ENCODE measurements at places on chromosomes 5 and 9. TPM values are rescaled to one million over a fixed set of nuclear protein-coding genes. Genes with fewer than 3 reads are reported as not detected.

The ANKRD33B gene
- polyA plus RNA-seq = 0.71 TPM

The PDGFRB gene
- 155 TPM for polyA plus RNA-seq

The SMARCA2 gene
- polyA plus RNA-seq = 26.7 TPM

The FAM169A gene
- 0.08 TPM for polyA plus RNA-seq

The PHF19 gene
- polyA plus RNA-seq = 17.1 TPM

The CKMT2 gene
- polyA plus RNA-seq = not detected

The DMRTA1 gene
- not detected for polyA plus RNA-seq

The KCNT1 gene
- not detected for polyA plus RNA-seq

The SLC36A2 gene
- not detected for polyA plus RNA-seq

The ANKRD31 gene
- polyA plus RNA-seq = not detected

The SLC25A2 gene
- not detected for polyA plus RNA-seq

The KIF4B gene
- not detected for polyA plus RNA-seq

The FPGS gene
- polyA plus RNA-seq = 60.2 TPM

The RIMOC1 gene
- 17.0 TPM for polyA plus RNA-seq

The GLDC gene
- polyA plus RNA-seq = 0.48 TPM

The C5orf58 gene
- polyA plus RNA-seq = not detected

The SLC22A5 gene
- polyA plus RNA-seq = 2.4 TPM

The ZBTB34 gene
- 2.4 TPM for polyA plus RNA-seq

The SCGB3A2 gene
- not detected for polyA plus RNA-seq

The FOXD4 gene
- polyA plus RNA-seq = 0.09 TPM

The CAMLG gene
- polyA plus RNA-seq = 45.0 TPM

The SLC46A2 gene
- not detected for polyA plus RNA-seq

The POU5F2 gene
- 0.08 TPM for polyA plus RNA-seq

The ZNF366 gene
- not detected for polyA plus RNA-seq

The TMOD1 gene
- polyA plus RNA-seq = 0.43 TPM

The ORM2 gene
- polyA plus RNA-seq = not detected

The TMEM252 gene
- polyA plus RNA-seq = not detected

The AK8 gene
- polyA plus RNA-seq = 0.89 TPM

The SMIM33 gene
- polyA plus RNA-seq = not detected

The MYOZ3 gene
- 0.71 TPM for polyA plus RNA-seq

The LRRC8A gene
- 35.6 TPM for polyA plus RNA-seq

The IFNA10 gene
- polyA plus RNA-seq = not detected

The EXOSC3 gene
- polyA plus RNA-seq = 59.0 TPM

Measured in GM23248 (cell line).